Cardiac atrium fibroblast (primary cell): ENCODE measurements at places on chromosomes 6 and 20. TPM values are rescaled to one million over a fixed set of nuclear protein-coding genes. Genes with fewer than 3 reads are reported as not detected.

Gene DEFB132
- not detected in 2 replicates for total RNA-seq

Gene B4GALT5
- total RNA-seq: 17.1 and 32.4 TPM in 2 replicates

Gene PCSK2
- total RNA-seq: not detected in 2 replicates

Gene BEND6
- total RNA-seq: 3.2 and 4.0 TPM in 2 replicates

Gene ADGRF5
- 3.4 and 7.9 TPM in 2 replicates for total RNA-seq

Gene SYCP2
- total RNA-seq: 0.18 and 0.32 TPM in 2 replicates

Gene NEURL2
- 1.1 and 1.9 TPM in 2 replicates for total RNA-seq

Gene TPBG
- total RNA-seq: 31.9 and 38.5 TPM in 2 replicates

Gene MYLK2
- under 0.01 TPM in 1 of 2 replicates, not detected in the other for total RNA-seq

Gene ZNF831
- total RNA-seq: not detected in 2 replicates

Gene SLC35F1
- under 0.01 TPM in 1 of 2 replicates, not detected in the other for total RNA-seq

Gene SLCO4A1
- 0.32 and 0.54 TPM in 2 replicates for total RNA-seq

Gene NKAIN4
- total RNA-seq: not detected in 2 replicates

Gene SIRPD
- total RNA-seq: not detected in 2 replicates

Gene SF3B5
- total RNA-seq: 198 and 237 TPM in 2 replicates

Gene C6orf15
- total RNA-seq: not detected in 2 replicates

Gene UNC5CL
- not detected in 2 replicates for total RNA-seq

Gene JAG1
- total RNA-seq: 65.2 and 97.4 TPM in 2 replicates

Gene HSPA12B
- 0.72 and 1.1 TPM in 2 replicates for total RNA-seq

Gene VIP
- total RNA-seq: not detected in 2 replicates

Gene RING1
- total RNA-seq: 9.9 and 12.6 TPM in 2 replicates

Gene CLDN20
- total RNA-seq: not detected in 2 replicates

Gene GRM4
- total RNA-seq: not detected in 2 replicates

Gene APOM
- 7.6 TPM in 1 of 2 replicates, not detected in the other for total RNA-seq
